Dermis microvascular lymphatic vessel endothelial cell (primary cell): ENCODE measurements at places on chromosomes 16 and 17. TPM values are rescaled to one million over a fixed set of nuclear protein-coding genes. Genes with fewer than 3 reads are reported as not detected.
A peak's percentile ranks its signal among the peaks of the same experiment; 100 is the strongest.

GRCh38 chr17:50468304-50469207, at the start of gene CHAD:
CHAD (minus strand) TSS chr17:50468880; CDS start chr17:50468813, 67 bp downstream.
- no peak for DNase-seq

Gene NPIPA2
- 0.26 TPM in 1 of 2 replicates, not detected in the other for total RNA-seq

- DNase-seq = no peak
Observed at GRCh38 chr16:12551530-12551929, 252.2 kb downstream of the CPPED1 start.

Gene HEATR9
- total RNA-seq = not detected in 2 replicates

- peak; percentile 31 for DNase-seq
Observed at GRCh38 chr17:64534187-64534586, 27.4 kb downstream of the CEP95 start.

DNA sequence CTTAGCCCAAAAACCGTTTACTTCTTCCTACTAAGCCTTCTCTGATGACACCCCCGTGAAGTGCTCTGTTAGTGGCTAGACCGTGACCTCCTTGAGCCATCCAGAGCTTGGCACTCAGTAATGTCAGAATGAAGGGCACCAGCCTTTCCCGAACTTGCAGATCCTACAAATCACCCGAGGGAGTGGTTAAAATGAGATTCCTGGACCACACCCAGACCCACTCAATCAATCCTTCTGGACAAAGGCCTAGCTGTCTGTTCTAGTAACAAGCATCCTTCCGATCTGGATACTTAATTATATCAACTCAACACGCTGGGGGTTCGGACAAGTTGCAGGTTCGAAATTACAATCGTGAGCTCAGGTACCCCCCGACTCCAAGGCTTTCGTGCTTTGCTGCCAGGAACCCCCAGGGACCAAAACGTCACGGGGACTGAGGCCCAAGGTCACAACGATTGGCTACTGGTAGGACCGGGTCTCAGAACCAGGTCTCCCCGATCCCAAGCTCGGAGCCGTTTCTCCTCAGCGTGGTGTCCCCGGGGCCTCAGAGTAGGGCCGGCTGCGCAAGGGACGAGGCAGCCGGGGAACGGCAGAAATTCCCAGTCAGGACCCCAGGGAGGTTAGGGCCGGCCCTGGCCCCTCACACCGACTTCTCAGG, 527 bp downstream of the CIAPIN1 start:
- peak; percentile 42 for DNase-seq

Gene MYH13
- not detected in 2 replicates for total RNA-seq

- DNase-seq = no peak
Observed at GRCh38 chr16:17510567-17510966, 39.8 kb upstream of the XYLT1 start.

DNA sequence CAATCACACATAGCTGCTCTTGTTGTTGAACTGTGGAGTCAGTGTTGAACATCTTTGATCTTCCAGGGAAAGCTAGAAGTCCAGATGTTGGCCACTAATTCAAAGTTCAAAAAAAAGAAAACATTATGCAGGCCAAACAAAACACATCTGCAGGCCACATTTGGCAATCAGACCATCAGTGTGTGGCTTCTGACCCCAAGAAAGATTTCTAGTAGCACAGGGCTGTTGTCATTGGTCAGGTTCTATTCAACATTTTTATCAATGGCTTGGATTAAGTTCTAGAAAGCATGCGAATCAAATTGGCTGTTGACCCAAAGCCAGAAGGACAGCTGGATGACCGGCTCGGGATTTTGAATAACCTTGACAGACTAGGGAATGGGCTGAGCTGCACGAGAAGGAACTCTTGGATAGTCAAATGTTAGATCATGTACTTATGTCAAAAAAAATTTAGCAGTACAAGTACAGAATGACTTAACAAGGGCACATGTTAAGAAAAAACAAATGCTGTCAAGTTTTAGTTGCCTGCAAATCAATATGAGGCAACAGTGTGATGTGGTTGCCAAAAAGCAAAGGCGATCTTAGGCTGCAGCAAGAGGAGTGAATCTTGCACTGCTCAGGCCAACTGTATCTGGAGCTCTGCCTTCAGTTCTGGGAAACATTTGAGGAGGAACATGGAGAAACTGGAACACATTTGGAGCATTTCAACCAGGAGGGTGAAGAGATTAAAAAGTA, 187.6 kb downstream of the RGS9 start:
- DNase-seq = no peak

GRCh38 chr16:8230497-8230896, 359.8 kb downstream of the TMEM114 start:
- no peak for DNase-seq

- peak; percentile 60 for DNase-seq
Observed at GRCh38 chr17:75428543-75429469, 23.3 kb upstream of the GRB2 start.
